ENCODE measurements at places on chromosomes 12 and 14.

DNA sequence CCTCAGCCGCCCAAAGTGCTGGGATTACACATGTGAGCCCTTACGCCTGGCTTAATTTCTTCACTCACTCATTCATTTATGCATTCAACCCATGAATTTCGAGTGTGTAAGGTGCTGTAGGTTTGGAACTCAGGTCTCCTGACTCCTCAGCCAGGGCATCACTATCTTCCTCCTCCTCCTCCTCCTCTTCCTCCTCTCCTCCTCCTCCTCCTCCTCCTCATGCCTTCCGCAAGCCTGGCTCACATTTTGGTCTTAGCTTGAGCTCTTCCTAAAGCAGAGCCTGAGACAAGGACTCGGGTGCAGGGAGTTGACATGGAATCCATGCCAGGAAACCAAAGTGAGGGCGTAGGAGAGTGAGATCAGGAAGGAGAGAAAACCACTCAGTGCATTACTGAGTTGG is 20.8 kb upstream of the CHGA start:
- no peak for DNase-seq

- DNase-seq, result no peak
Measured at GRCh38 chr12:46124848-46125619, 134.7 kb upstream of the SCAF11 start.

GRCh38 chr12:52871291-52872039 is 22.7 kb upstream of the KRT78 start:
- DNase-seq, result no peak

DNA sequence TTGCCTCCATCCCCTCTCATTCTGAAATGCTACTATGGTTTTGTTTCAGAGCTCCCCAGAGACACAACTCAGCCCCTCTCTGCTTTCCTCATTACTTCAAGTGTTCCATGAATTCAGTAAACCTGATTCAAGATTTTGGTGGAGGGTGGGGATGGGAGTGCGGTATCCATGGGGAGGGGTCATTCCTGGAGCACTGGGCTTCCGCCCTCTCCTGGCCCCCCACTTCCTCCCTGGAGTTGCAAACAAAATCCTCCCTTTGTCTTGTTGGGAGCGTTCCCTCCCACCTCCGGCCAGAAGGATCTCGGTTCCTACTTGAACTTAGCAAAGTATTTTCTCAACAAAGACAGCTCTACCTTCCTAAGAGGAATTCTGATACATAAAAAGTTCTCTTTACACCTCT is 71.8 kb upstream of the LTA4H start:
- no peak for DNase-seq

GRCh38 chr14:102523569-102524450 is 14.2 kb upstream of the ANKRD9 start:
- DNase-seq, result no peak

DNA sequence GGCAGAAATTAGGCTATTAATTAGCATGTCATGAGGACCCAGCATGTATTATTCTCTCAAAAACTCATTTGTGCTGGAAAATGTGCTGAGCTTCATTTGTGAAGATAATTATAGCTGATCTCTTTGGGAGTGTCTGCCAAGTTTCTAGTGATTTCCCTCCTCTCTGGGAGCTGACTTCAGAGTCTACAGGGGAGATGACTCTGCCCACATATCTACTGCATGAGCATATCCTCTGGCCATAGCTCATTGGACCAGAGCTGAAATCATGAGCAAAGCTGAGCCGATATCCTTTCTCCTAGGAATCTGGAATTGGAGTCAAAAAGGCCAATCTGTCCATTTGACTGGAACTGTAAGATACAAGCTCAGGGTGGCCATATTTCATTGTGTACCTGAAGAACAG is 5.9 kb downstream of the CCDC198 start:
- no peak for DNase-seq

DNA sequence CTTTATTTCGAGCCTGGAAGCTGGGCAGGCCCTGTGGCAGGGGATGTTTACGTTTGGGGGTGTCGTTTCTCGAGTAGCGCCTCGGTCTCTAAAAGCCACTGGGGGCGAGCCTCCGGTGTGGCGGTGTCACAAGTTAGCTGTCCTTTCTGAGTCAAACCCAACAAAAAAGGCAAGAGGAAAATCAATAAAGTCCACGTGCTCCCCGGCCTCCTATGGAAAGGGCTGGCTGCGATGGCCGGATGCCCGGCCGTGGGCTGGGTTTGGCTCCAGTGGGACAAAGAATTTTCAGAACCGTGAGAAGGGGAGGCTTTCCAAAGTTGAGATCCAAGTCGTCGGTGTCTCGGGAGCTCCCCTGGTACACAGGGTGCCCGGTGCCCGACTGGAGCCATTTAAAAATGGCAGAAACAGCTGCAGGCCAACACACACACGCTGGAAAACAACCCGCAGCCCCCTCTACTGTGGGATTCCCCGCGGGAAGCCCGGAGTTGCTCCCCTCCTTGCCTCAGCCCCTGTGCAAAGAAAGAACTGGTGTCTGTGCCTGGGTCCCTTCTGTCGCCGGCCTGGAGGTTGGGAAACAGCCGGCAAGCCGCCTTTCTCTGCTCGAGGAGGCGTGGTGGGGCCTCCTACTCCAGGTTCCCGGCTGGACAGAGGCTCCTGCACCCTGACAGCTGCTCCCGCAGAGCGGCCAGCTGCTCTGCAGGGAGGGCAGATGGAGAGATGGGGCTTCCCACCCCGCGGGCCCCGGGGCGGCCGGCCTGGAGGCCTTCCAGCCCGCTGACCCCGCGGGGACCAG is 1.9 kb downstream of the BCL7A start:
- DNase-seq, result no peak

GRCh38 chr14:55832974-55833373 is 253.0 kb downstream of the KTN1 start:
- DNase-seq, result no peak

DNA sequence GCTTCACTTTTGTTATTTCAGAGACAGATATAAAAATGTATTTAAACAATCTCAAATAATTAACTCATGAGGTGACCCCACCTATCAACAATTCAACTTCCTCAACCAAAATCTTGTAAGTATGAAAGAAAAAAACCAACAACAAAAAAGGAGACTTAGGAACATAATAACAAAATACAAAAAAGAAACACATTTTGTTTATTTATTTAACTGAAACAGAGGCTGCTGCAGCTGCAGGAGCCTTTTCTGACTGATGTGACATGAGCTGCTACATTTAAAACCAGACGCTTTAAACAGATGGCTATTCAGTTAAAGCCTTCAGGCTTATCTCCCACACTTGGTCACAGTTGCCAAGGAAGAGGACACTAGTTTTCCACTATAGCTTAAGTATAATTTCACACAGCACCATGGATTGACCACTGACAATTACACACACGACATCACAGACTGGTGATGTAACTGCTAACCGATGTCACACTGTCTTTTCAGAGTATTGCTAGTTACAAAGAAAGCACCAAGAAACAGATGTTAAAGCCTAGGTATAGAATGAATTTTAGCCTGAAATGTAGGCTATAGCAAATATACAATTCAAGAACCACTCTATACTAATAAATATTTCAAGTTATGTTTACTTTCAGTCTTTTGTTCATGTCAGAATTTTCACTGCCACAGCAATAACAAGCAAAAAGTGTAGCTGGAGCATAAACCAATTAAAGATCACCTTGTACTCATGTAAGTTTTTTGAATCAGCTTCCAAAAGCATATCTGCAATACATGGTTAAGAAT is 113.0 kb downstream of the MED13L start:
- no peak for DNase-seq

GRCh38 chr12:80198782-80199337 is 99.5 kb downstream of the OTOGL start:
- no peak for DNase-seq

DNA sequence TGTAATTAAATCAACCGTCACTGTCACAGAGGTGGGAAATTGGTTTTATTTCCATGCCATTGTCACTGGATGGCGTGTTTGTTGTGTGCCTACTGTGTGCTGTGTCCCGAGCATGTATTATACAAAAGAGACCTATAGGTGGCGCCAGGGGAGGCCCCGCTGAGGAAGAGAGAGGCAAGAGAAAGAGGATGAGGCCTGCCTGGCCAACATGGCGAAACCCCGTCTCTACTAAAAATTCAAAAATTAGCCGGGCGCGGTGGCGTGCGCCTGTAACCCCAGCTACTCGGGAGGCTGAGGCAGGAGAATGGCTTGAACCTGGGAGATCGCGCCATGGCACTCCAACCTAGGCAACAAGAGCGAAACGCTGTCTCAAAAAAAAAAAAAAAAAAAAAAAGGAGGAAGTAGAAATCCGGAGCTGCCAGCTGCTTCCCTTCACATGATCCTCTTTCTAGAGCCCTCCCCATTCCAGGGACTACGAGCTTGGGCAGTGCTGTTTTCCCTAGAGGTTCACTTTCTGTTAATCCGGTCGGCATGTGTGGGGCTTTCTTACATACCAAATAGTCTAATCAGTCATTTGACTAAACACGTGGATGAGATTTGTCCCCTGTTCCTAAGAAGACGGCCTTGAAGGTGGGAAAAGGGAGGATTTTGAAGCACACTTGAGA is 6.4 kb upstream of the CCDC175 start:
- no peak for DNase-seq

DNA sequence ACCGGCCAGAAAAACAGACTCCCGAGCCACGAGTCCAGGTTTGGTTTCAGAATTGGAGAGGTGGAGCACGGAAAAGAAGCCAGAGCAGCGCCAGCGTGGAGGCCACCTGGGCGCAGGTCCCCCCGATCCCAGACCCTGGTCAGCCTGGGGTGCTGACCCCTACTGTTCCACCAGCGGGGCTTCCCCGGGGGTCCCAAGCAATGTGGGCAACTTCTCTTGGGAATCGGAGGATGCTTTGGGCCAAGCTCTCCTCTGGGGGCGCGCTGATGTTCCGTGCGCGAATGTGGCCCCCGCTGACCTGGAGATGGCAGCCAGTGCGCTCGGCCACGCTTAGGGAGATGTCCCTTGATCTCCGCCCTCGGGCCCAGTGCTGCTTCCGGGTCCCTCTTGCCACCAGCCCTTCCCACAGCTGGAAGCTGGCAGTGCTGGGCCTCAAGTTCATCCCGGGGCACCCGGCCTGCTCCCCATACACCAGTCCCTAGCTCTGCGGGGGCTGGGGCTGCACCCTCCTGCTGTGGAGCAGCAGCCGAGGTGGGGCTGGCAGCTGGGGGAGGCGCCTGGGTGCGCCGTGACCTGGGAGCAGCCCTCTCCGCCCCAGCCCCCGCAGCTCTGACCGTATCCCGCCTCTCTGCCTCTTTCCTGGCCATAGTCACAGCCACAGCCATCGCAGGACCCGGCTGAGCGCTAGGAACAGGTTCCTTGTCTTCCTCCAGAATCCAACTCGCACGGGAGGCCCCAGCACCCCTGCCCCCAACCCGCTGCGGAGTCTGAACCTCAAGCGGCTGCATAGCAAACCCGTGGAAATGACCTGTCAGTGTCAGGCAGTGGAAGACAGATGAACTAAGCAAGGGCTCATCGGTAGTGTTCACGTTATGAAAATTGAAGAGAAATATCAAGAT is 91.2 kb downstream of the RCOR1 start:
- DNase-seq, result no peak

DNA sequence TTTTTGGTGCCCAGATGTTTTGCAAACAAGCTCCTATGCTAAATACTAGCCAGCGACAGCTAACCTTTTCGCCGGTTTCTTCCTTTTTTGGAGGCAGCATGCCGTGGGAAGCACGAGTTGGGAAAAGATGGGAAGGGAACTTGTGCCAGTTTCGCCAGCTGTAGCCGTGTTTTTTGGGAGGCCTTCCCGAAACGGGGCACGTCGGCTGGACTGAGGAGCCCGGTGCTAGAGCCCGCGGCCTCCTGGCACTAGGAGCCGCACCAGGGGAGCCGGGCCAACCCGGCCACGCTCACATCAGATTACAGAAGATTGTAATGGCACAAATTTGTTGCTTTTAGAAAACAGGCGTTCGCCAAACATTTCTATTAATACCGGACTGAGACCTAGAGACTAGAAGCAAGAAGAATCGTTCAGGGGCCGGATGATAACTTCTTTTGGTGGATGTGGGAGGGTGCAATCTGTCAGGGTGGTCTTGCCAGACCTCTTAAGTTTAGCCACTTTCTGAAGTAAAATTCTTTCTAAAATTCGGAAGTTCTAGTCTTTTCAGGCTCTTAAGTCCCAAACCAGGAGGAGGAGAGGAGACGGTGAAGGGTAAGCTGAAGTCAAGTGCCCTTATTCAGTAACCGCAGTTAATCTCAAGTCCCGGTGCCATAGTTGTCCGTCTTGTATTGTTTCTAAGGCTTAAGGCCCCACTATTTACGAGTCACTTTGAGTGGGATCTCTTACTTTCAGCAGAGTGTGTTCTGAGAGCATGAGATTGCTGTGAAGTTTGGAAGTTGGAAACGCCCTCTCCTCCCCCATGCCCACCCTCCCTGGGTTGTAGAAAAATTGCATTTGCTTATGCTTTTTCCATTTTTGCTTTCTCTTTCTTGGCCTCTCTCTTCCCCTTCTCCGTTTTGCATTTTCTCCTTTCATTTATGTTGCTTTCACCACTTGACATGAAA is 1.3 kb downstream of the RASSF3 start:
- DNase-seq, result no peak

GRCh38 chr14:37172024-37172869 is at the start of gene SLC25A21:
TSS of gene SLC25A21 (minus strand) at chr14:37172606.
- peak; percentile 56 for DNase-seq

Measured in NCI-H1417 treated with DMSO at 0.1 percent for 48 hours (cell line).